ENCODE measurements at places on chromosomes 5 and 9.

GRCh38 chr9:135525241-135526088 lies 4.2 kb downstream of the LCN1 start:
- DNase-seq = no peak

DNA sequence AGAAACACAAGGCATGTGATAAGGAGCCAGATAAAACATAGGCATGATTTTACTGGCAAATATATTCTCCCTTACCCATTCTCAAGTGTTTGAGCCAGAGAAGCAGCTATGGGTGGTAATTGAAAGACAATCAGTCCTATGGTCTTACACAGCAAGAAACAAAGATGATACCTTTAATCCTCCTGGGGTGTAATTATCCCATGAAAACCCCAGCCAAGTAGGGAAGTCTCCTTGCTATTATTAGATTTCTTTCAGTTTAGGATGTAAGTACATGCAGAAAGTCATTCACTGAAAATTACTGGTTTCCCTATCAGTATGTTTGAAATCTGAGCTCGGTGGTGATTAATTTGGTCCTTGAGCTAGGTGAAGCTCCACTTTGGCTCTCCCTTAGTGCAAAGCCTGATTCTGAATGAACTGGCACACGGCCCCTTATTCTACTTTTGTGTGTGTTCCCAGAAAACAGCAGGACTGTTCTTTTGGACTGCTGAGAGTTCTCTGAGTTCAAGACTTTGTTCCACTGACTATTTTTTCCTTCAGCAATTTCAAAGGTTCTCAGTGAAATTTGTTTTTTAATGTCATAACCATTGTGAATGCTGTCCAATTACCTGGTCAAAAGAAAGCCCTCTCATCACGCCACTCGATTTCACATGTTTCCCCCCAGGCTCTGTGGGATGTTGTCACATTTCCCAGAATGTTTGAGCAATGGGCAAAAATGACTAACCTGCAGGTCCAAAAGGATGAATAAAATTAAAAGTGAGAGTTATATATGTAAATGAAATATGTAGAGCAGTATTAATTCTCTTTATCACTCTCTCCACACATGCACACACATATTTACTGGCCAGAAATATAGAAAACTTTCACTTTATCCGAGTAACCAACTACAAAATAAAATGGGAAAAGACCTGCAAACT lies 343.0 kb downstream of the RAB3C start:
- no peak for DNase-seq

DNA sequence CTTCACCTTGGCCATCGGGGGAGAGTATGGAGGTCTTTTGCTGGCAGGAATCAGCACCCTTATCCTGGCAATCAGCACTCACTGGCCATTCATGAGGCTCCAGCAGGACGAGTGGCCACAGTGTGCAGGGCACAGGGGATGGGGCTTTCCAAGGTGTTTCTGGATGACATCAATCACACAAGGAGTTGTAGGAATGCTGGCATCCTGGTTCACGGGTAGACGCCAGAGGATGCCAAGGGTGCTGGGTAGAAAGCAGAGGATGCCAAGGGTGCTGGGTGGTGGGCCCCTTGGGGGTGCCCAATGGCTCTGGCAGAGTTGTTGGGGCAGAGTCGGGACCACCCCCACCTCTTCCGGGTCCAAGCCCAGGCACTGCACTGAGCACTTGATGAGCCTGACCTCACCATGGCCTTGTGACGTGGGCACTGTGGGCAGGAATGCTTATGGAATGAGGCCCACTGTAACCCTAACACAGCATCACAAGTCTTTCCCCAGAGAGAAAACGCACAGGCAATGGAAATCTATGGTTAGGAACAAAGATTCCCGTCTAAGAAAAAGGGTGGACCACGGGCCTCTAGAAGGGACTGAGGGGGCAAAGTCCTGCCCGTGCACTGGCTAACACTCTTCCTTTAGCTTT lies 29.1 kb downstream of the CEL start:
- DNase-seq = no peak

- DNase-seq = no peak
Observed at GRCh38 chr5:36177154-36177553, 25.2 kb downstream of the SKP2 start.

DNA sequence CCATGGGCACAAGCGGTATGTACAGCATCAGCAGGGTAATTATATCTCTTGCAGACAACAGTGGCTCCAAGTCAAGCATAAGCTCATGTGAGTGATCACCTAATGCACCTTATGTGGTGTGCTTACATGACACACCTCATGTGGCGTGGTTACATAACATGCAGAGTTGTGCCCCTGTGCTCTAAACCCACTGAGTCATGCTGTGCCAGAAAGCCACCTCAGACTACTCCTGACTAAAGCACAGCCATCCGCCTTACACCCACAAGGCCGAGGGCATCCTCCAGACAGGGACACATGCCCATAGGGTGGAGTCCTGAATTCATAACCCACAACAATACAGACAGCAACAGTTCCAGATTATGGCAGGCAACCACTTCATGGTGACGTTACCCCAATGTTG lies 163.7 kb upstream of the SLC30A5 start:
- DNase-seq = no peak

DNA sequence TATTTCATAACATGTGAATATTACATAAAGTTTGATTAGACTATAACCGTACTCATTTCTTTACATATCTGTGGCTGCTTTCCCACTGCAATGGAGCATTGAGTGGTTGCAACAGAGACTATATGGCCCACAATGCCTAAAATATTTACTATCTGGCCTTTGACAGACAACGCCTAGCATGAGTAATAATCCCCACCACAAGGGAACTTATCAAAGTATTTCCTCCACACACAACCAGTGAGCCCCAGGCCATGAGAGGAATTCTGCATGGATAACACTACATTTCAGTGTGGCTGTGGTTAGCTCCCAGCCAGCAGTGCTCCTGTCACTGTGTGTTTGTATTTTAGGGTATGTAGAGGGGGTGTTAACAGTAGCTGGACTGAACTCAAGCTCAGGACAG lies 54.8 kb downstream of the FAM81B start:
- no peak for DNase-seq

GRCh38 chr9:73780916-73781315 lies 629.3 kb downstream of the ANXA1 start:
- DNase-seq = no peak

DNA sequence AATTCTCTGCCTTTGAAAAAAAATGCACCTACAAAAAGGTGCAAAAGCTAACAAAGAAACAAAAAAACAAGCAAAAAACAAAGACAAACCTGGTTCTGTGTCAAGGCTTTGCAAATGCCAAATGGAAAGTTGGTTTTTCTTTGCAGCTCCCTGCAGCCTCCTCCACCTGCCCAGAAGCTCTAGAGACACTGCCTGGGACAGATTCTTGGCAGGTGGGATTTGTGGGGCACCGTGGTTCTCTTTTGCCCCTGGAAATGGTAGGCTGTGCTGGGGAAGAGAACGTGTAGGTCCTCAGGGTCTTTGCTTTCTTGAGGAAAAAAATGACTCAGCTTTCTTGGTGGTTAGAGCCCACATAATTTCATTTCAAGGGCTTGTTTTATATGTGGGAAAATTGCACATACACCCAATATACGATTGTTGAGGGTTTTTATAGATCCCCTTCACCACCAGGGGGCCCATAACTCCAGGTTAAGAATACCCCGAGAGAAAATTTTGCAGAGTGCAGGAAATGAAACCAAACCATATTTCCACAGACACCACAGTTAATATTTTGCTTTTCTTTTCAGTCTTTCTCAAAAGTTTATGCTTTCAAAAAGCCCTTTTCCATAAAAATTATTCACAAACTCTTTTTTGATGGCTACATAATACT lies 58.7 kb downstream of the NXNL2 start:
- peak; percentile 43 for DNase-seq

- DNase-seq = no peak
Observed at GRCh38 chr5:126138281-126138931, 284.8 kb upstream of the GRAMD2B start.

DNA sequence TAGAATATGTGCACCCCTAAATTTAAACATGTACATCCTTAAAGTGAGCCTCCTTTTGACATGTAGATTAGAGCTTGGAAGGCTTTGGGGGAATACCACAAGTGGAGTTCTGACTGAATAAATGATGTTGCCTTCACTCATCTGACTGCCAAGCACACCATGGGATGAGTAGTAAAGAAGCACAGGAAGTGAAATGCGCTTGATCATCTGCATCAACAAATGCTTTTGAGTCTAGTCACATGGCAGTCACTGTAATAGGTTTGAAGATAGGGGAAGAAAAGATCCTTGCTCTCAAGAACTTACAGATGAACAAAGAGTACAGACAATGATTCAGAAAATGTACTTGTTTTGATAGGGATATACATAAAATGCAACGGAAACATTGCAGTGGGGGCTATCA lies 62.0 kb upstream of the STARD4 start:
- no peak for DNase-seq

DNA sequence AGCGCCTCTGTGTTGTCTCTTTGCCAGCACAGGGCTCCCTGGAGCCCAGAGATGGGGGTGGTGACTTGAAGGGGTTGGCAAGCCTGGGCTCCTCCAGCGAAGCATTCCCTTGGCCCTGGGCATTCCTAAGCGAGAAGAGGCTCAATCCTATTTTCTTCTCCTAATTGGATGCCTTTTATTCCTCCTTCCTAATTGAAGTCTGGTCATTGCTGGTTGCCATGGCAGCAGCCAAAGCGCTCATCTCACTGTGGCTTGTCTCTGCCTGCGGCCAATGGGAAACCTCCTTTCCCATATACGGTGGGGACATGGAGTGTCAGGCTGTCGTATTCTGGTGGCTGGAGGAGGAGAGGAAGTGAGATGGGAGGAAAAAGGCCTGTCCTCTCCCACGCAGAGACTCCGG lies 52.3 kb upstream of the RARS1 start:
- DNase-seq = no peak

DNA sequence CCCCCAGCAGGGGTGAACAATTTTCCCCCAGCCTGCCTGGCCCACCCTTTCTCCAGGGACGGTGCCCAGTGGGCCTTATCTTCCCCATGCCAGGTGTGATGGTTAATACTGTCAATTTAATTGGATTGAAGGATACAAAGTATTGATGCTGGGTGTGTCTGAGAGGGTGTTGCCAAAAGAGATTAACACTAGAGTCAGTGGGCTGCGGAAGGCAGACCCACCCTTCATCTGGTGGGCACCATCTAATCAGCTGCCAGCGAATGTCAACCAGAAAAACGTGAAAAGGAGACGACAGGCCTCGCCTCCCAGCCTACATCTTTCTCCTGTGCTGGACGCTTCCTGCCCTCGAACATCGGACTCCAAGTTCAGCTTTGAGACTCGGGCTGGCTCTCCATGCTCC lies 5.6 kb upstream of the FUT7 start:
- no peak for DNase-seq

- peak; percentile 22 for DNase-seq
Observed at GRCh38 chr9:135622415-135623020, 16.8 kb downstream of the GLT6D1 start.

GRCh38 chr5:109305352-109305751 lies 104.4 kb downstream of the PJA2 start:
- no peak for DNase-seq

- no peak for DNase-seq
Observed at GRCh38 chr9:14806941-14807520, 84.5 kb upstream of the CER1 start.

GRCh38 chr9:103533318-103533717 lies 538.2 kb downstream of the CYLC2 start:
- DNase-seq = no peak

DNA sequence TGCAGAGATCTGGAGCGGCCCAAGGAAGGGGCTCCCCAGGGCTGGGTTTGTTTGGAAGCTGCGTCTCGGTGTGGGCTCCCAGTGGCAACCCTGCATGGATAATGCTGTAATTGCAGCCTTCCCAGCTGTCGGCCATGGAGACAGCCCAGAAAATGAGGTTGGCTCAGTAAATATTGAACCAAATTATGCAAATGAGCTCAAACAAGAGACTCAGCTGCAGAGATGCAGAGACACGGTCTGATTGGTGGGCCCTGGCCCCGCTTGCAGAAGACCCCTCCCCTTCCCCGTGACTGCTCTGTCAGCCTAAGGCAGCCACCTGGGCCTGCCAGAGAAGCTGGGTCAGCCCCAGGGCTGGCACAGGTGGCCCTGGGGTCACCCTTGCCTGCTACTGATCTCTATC lies 75.9 kb downstream of the RAD23B start:
- no peak for DNase-seq

DNA sequence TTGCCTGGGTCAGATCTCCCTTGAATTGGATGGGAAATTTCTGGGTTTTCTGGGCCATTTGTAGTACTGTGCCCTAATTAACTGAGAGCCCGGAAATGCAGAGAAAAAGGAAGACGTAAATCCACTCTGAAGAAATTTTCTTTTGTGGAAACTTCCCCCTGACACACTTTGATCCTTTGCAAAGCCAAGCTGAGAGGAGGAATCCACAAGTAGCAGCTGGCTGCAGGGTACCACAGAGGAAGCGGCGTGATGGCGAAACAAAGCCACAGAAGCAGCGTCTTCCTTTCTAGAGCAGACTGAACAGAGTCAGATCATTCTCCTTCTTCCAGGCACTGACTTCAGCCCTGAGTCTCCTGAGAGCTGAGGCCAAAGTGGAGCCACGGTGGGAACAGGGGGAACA lies 47.1 kb upstream of the ZNF354A start:
- peak; percentile 57 for DNase-seq

DNA sequence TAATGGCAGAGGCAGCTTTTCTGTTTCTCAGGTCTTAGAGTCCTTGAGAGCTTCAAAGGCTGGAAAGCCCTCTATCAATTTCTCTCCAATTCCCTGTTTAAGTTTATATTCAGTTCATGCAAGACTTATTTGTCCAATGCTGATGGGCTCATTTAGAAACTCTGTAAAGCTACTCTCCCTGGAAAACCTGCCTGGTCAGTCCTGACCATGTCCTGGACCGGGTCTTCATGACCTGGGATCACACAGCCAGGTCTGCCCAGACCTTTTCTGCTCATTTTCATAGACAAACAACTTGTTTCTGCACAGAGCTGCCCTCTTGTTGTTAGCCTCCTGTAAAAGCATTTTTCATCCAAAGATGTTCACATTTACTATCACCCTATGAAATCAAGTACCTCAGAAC lies 85.4 kb upstream of the TBCA start:
- DNase-seq = no peak

DNA sequence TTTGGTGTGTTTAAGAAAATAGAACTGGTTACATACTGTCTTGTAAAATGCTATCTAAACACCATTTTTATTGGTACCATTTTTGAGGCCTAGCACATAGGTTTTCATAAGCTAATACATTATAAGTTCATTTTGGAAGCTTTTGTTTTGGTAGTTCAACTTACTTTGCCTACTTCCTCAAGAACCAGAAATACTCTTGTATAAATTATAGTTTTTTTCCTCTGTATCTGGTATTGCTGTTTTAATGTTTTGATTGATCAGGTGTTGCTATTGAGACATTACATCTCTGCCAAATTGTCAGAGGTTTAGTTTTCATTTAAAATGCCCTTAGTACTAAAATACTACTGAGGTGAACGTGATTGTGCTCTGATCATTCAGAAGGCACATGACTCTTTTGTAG lies 90.6 kb upstream of the GRHPR start:
- no peak for DNase-seq

GRCh38 chr5:127031147-127031862 lies 947 bp upstream of the MARCHF3 start:
- DNase-seq = no peak

Measured in head of caudate nucleus (tissue), 42 donors.